ENCODE measurements at places on chromosomes 1 and 21.

- no peak for DNase-seq
Observed at GRCh38 chr1:44812822-44813543, 4.7 kb downstream of the BTBD19 start.

GRCh38 chr1:19374083-19374801 lies 62.1 kb downstream of the SLC66A1 start:
- no peak for DNase-seq

DNA sequence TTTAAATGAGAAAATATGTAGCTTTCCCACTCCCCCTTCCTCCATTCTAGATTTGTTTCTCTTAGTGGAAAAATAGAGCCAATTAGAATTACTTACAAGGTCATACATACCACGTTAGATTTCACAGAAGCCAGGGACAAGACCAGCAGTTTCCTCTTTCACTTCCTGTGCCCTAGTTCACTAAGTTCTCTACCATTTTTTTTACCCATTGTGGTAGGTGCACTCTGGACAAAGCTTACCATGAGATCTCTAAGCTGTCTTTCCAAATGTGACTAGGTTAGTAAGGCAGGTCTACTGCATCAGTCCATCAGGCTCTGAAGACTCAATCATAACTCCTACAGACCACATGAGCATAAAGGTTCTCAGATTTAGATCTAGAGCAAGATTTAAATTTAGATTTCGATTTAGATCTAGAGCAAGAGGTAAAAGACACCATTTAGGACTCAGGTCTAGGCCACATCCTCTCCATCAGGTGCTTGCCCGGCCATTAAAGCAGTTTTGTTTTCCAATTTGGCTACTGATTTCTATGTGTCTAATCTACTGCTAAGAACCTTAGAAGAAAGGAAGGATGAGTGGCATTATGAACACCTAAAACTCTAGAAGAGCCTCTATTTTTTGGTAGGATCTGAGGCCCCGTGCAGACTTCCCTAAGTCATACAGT lies 235.3 kb downstream of the FAF1 start:
- peak; percentile 27 for DNase-seq

DNA sequence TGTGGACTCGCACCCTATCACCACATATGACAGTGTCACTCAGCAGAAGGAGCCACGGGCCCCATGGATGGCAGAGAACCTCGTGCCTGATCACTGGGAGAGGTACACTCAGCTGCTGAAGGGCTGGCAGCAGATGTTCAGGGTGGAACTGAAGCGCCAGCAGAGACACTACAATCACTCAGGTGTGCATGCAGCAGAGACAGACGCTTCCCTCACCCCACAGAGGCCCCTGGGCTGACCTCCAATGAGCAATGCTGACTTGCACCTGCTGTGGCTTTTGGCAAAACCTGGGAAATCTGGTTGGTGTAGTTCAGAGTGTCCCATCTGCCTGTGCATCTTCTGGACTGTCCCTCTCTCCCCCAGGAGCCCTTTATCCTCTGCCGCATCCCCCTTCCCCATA lies 51.9 kb downstream of the KIAA1614 start:
- no peak for DNase-seq

- no peak for DNase-seq
Observed at GRCh38 chr1:22850681-22851080, 122.0 kb downstream of the LACTBL1 start.

- peak; percentile 46 for DNase-seq
Observed at GRCh38 chr1:175192111-175192629, 406 bp downstream of the KIAA0040 start.

DNA sequence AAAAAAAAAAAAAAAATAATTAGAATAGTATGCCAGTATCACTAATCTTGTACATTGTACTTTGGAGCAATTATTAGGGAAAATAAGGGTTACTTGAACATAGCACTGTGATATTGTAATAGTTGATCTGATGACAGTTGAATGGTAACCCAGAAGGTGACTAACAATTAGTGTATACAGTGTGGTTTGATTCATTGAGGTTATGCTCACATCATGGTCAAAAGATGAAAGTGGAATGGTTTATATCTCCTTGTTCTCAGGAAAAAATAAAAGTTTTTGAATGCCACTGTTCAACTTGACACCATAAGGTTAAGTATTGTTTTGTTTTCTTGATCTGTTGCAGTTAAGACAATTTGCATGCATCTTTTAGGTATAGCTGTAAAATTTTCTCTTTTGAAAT lies 87.0 kb downstream of the GPR52 start:
- DNase-seq, result no peak

- no peak for DNase-seq
Observed at GRCh38 chr1:201332021-201332420, 45.5 kb downstream of the TNNT2 start.

DNA sequence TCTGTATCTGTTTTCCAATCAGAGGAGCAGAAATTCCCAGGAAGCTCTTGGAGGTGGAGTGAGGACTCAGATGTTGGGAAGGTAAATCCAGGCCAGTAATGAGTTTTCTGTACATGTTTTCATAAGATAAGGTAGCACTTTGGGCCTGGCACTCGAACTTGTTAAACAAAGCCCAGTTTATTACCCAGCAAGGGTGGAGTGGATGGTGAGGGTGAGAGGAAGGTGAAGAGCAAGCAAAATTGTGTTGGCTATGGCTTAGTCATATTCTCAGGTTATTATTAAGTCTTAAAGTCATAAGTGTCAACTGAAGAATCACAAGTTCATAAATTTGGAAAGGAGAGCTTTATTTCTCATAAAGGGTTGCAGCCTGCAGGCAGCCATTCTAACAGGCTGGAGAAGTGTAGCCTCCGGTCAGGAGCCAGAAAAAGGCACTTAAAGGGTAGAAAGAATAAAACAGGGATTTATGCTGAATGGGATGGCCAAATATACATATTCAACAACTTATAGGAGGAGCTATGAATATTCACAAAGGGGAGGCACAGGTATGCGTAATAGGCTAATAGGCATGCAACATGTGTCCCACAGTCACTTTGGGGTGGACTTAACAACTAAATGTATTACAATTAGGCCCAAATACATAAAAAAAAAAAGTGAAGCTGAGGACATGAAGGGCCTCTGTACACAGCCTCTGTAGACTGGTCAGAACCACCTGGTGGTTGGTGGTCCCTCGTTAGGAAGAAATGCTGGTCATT lies 523.9 kb downstream of the LMO4 start:
- no peak for DNase-seq

DNA sequence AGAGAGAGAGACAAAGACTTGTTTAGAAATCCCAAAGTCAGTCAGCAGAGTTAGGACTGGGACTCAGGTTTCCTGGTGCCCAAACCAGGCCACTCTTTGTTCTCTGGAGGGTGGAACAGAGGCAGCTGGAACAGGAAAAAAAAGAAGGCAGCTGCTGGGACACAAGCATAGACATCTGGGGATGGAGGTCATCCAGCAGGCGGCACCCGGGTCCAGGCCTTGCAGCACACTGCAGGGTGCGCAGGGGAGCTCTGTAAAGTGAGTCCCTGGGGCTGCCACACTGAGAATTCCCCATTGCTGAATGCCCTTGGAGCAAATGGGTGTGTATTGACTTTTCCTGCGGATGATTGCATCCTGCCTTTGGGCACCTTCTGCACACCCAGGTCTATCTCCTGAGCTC lies 222.9 kb upstream of the CSF3R start:
- no peak for DNase-seq

DNA sequence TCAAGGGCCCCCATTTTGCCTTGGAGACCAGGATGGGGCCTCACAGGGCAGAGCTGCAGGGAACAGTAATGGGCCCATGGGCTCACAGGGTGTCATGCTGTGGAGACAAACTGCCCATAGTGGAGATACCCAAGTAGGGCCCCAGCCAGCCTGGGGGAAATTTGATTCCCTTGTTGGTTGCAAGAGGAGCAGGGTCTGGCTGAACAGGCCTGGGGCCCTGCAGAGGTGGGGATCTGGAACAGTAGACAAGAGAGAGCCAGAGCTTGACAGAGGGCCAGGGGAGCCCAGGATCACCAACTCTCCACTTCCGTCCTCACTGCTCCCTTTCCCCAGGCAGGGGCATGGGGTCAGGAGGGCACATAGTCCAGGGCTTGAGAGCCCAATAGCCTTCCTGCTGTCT lies 8.7 kb downstream of the S100B start:
- no peak for DNase-seq

- no peak for DNase-seq
Observed at GRCh38 chr1:216554934-216555333, 131.7 kb upstream of the USH2A start.

DNA sequence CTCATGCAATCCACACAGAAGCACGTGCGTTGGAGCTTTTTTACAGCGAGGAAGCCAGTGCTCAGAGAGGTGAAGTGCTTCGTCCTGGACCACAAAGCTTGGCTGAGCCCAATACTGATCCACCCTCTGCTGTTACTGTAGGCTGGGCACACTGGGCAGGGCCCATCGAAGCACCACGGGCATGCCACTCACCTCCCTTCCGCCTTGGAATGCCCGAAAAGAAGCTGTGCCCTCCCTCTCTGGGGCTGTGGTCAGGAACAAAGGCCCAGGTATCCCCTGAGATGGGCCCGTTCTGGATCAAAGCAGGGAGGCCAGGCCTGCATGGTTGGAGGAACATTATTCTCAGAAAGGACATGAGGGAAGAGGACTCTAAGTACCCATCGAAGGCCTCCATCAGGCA lies 206.7 kb upstream of the C1orf174 start:
- DNase-seq, result no peak

DNA sequence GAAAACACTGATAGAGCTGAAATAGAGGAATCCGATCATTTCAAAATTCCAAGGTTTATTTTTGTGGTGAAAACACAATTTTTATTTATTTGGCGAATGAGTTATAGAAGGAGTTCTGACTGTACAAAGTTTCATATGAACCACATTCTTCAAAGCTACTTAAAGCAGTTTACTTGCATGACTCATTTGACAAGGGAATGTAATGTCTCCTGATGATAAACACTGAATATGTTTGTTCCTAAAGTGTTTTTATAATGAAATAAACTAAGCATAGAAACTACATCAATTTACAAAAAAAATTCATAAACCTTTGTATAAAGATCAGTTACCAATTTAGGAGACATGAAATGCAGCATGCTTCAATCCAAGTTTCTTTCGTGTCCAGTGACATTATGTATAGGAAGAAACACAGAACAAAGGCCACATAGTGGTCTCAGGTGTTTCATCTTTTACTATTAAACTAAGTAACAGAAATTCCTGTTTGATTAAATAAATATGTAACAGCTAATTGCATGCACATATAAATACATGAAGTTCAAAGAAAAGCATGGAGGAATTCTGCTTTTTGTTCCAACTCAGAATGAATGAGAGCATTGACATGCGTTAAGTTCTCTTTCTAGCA lies 2.5 kb downstream of the PRKACB start:
- DNase-seq, result no peak

DNA sequence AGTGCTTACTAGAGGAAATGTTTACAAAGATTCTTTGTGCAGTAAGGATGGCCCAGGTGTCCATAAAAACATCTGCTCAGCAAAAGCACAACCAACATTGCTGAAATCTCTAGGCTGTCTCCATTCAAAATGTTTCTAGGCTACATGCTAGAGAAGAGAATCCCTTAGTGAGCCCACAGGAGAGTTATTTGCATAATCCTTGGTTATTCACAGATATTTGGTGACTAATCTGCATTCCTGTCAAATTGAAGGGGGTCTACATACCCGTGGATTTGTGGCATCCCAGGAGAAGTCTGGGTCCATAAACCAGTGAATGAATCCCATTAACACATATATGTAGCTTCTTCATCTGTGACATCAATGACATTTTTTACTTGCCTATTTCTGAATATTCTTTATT lies 261.3 kb upstream of the ESRRG start:
- DNase-seq, result no peak

GRCh38 chr1:161072751-161073449 lies 3.2 kb upstream of the ARHGAP30 start:
- DNase-seq, result no peak

- no peak for DNase-seq
Observed at GRCh38 chr21:14947613-14948160, 117.1 kb downstream of the NRIP1 start.

DNA sequence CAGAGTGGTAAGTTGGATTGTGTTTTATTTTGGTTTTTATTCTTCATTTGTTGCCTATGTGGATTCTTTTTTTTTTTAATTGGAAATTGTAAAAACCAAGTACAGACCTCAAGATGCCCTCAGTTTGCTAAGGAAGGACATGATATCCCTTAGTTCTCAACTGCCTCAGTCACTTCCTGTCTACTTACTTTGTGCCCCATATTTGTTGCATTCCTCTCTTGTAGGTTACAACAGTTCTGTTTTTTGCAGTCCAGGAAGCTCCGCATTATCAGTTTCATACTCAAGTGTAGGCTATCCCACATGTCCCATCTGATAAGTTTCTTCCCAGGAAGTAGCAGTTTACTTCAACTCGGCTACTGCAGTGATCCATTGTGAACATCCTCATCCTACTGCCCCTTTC lies 82.0 kb downstream of the RPAP2 start:
- DNase-seq, result no peak

DNA sequence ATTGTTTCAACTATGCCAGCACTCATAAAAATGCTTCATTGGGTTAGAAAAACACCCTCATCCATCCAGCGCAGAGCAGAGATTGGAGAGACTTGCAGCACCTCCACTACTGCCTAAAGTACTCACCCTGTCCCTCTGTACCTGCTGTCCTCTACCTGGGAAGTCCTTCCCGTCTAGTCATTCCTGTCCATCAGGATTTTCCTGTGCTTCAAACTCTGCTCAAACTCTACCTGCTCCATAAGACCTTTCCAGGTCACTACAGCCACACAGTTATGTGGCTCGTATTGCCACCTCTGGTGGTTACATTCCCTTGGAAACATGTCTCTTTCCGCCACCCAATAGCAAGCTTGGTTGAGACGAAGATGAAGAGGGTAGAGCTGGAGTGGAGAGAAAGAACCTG lies 7.2 kb downstream of the OVGP1 start:
- no peak for DNase-seq

DNA sequence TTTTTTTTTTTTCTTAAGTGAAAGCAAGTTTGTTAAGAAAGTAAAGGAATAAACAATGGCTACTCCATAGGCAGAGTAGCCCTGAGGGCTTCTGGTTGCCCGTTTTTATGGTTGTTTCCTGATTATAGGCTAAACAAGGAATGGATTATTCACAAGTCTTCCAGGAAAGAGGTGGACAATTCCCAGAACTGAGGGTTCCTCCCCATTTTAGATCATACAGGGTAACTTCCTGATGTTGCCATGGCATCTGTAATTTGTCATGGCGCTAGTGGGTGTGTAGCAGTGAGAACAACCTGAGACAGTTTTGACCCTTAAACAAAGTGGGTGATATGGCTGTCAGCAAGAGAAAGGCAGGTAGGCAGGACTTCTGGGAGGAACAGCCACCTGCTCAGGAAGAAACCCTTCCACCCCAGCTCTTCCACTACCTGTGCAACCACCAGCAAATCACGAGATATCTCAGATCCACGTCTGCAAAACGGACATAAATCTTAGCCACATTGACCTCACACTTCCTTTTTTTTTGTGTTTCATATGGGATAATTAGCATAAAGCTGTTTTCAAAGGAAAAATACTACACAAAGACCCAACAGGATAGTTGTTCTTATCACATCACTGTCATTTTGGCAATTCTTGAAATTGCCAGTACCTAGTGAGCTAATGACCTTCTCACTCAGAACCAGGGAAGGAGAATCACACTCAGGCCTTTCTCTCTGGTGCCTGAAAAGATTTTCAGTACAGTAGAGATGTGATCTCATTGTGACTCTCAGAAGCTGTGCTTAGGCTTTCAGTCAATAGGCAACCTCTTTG lies 34.8 kb upstream of the DUSP10 start:
- peak; percentile 83 for DNase-seq

GRCh38 chr1:180181048-180181447 lies 26.4 kb downstream of the QSOX1 start:
- DNase-seq, result peak; percentile 66

- peak; percentile 69 for DNase-seq
Observed at GRCh38 chr1:109979489-109980091, 5.0 kb upstream of the AHCYL1 start.
